ENCODE measurements at places on chromosomes 13 and 19.

GRCh38 chr13:24997367-24997967, 98.5 kb upstream of the PABPC3 start:
- no peak for DNase-seq

- no peak for DNase-seq
Measured at GRCh38 chr13:34857558-34858325, 84.3 kb upstream of the NBEA start.

- DNase-seq, result no peak
Measured at GRCh38 chr13:78777976-78778375, 119.0 kb upstream of the OBI1 start.

DNA sequence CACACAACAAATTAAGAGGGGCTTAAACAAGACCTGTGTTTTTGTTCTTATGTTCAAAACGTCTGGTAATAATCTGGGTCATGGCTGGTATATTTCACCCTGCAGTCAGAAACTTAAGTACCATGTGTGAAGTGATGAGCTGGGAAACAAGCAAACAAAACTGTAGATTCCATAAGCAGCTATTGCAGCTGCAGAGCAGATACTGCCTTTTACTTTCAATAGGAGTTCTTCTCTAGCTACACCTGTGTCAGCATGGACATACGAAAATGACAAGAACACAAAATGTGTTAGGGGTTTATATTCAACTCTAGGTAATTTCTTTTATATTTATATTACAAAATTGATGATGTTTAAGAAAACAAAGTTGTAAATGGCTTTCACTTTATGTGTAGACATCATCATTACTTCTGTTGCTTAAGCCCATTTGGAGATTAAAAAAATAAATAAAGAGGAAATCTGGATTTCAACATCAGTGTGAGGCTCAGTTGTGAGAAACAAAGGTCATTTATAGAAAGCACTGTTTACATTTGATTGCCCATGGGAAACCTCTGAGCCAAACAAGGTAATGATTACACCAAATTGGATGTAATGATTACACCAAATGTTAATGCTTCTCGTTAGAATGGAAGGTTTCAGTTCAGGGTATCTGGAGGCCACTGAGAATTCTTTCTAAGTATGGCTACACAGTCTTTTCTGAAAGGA, 451.0 kb upstream of the SLC10A2 start:
- no peak for DNase-seq

DNA sequence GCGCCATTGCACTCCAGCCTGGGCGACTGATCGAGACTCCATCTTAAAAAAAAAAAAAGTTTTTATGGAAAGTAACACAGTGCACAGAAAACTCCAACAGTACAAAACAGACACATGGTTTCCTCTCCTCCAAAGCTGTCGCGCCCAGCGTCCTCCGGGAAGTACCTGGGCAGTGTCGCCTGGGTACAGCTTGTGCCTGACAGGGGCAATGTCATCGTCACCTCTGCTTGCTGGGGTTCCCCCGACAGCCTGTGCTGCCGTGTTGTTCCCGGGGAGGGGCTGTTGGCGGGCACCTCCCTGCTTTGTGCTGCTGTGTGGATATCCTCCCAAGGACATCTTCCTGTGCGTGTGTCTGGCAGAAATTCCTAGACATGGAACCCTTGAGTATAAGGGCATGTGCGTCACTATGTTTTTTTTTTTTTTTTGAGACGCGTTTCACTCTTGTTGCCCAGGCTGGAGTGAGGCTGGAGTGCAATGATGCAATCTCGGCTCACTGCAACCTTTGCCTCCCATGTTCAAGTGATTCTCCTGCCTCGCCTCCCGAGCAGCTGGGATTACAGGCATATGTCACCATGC, 2.4 kb upstream of the F2RL3 start:
- no peak for DNase-seq

DNA sequence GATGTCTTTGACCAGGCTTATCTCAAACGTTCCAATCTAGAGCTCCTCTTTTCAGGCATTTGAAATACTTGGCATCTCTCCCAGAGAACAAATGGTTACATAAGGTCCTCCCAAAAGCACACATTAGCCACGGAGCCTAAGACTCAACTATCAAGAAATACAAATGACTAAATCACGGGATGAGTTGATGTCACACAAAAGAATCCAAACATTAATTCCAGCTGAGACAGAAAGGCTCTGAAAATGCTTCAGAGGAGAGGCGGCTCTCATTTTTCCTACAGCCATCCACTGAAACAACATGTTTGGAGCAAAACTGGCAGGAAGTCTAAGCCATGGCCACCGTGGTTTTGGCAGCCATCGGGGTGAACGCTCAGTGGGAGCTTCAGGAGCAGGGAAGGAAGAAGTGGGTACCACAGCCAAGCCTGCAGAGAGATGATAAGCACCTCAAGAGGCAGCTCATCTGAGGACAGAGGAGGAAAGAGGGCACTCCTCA, 122.5 kb downstream of the STK24 start:
- no peak for DNase-seq

GRCh38 chr13:106522898-106523525, 12.4 kb downstream of the EFNB2 start:
- DNase-seq, result no peak

DNA sequence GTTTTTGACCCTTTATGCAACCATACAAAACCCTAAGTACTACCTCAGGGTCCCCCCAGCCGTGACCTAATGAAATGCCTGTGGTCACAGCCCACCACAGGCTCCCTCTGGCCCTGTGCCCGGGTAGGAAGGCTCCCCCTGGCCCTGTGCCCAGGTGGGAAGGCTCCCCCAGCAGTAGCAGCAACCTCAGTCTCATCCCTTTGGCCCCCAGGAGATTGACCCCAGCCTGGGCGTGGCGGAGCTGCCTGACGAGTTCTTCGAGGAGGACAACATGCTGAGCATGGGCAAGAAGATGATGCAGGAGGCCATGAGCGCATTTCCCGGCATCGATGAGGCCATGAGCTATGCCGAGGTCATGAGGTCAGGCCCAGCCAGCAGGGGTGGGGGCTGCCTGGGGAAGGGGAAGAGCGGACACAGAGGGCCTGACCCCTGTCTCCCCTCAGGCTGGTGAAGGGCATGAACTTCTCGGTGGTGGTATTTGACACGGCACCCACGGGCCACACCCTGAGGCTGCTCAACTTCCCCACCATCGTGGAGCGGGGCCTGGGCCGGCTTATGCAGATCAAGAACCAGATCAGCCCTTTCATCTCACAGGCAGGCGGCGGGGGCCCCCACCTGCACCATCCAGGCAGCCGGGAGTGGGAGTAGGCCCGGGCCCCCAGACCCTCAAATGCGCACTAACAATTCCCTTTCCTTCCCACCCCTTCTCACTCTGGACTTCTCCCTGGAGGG, 6.3 kb upstream of the BEST2 start:
- DNase-seq, result no peak

GRCh38 chr13:33296793-33297425, 11.4 kb upstream of the STARD13 start:
- no peak for DNase-seq

DNA sequence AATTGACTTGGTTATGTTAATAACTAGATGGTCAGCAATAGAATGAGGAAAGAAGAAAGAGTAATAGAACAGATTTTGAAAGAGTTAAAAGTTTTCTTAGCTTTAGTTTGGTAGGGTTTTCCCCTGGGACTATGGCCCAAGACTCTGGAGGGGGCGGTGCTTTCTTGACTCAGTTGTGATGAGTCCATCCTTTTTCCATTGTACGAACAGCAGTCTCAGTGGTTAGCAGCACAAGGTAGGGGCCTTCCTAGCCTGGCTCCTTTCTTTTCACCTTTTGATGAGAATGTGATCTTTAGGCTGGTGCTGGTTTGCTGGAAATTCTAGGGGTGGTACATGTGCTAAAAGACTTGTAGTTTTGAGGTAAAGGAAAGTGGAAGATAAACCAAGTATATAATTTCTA, 38.8 kb downstream of the ZNF506 start:
- no peak for DNase-seq
